ENCODE measurements at places on chromosomes 2 and 18.

DNA sequence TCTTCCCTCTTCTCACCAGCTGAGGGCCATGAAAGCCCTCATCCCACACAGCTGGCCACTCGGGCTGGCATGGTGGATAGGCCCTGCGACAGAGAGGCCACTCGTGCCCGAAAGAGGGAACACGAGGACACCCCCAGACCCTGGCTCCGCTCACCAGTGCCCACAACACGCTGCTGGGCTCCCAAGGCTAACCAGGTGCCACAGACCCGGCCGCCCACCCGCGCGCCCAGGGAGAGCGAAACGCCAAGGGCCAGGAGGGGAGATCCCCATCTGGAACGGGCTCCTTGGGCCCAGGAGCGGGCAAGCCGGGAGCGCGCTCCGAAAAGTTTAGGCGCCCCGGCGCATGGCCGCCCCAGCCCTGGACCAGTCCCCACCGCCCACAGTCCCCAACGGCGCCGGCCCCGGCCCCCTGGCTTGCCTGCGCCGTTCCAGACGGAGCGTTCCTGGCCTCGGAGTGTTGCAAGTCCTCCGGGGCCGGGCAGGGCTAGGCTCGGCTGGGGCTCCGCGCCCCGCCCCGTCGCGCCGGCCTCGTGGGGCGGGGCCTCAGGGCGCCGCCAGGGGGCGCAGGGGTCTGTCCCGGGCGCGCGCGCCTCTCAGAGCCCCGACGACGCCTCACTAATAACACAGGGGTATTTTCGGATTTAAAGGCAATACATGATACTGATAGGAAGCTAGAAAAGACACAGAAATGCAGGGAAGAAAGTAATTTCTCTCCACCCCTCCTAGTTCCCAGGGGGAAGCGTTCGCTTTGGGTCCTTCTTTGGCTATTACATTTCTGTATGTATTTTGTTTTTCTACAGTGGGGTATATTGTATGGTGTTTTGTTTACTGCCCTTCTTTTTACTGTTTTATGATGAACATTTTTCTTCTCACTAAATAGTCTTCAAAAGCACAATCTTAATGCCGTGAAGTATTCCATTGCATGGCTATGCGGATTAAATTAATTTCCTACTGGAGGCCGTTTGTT lies at the start of gene TMBIM1:
Gene TMBIM1, minus strand, starts transcription at position 456 of the 967 bp plus-strand sequence. CDS start 10,362 bp downstream, outside the sequence.
- peak; percentile 67 for DNase-seq

GRCh38 chr2:20604951-20605381 lies 45.9 kb downstream of the HS1BP3 start:
- no peak for DNase-seq

- no peak for DNase-seq
These were observed 121.7 kb downstream of the PXDN start for GRCh38 chr2:1622521-1623200.

DNA sequence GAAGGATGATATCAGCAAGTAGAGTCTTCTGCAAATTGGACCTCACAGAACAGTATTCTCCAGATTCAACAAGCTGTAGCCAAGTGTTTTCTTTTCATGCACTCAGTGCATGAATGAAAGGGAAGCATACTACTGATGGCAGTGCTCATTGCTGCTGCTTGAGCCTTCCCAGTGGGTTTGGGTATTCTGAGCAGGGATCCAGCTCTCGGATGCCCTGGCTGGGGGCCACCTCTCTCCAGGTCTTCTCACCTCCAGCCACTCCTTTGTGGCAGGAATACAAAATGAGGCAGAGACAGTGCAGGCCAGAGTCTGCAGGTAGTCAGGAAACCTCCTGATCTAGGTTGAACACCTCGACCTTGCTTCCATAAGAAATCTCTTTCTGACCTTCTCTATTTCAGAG lies 390.4 kb upstream of the CELF4 start:
- no peak for DNase-seq

DNA sequence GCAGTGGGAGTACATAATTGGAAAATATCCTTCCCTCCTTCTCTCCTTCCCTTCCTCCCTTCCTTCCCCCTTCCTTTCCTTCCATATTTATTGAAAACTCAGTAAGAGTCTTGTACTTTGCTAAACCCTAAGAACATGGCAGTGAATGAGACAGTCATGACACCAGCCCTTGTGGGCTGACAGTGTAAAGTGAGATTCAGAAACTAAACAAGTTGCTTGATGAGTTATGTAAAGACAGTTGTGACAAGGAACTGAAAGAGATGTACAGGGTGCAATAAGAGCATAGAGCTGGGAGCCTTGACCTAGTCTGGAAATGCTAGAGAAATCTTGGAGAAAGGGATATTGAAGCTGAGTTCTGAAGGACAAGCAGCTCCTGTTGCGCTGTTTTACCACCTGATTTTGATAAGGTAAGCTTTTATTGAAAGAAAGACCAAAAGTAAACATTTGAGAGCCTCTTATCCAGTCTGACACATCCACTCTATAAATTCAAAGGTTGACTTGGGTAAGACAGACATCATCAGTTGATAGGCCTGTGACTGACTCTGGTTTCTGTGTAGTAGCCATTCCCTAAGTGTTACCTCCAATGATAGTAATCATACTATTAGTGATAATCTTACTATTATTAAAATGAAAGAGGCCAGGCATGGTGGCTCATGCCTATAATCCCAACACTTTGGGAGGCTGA lies 66.5 kb upstream of the SKOR2 start:
- DNase-seq = no peak

GRCh38 chr18:3059272-3059671 lies 46.3 kb upstream of the LPIN2 start:
- DNase-seq = no peak

DNA sequence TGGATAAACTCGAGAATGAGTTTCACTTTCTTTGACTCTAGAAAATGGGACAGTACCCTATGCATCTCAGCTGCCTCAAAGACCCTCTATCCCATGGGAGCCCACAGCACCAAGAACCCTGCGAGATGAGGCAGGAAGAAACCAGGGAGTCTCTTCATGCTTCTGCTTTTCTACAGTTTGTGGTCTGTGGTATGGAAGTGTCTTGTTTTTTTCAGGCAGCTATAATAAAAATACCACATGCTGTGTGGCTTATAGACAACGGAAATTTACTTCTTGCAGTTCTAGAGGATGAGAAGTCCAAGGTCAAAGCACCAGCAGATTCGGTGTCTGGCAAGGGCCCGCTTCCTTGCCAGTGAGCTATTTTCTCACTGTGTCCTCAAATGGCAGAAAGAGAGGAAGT lies 257.9 kb downstream of the SUCLG1 start:
- no peak for DNase-seq

- no peak for DNase-seq
These were observed 123.1 kb upstream of the HDAC4 start for GRCh38 chr2:239523954-239524330.

DNA sequence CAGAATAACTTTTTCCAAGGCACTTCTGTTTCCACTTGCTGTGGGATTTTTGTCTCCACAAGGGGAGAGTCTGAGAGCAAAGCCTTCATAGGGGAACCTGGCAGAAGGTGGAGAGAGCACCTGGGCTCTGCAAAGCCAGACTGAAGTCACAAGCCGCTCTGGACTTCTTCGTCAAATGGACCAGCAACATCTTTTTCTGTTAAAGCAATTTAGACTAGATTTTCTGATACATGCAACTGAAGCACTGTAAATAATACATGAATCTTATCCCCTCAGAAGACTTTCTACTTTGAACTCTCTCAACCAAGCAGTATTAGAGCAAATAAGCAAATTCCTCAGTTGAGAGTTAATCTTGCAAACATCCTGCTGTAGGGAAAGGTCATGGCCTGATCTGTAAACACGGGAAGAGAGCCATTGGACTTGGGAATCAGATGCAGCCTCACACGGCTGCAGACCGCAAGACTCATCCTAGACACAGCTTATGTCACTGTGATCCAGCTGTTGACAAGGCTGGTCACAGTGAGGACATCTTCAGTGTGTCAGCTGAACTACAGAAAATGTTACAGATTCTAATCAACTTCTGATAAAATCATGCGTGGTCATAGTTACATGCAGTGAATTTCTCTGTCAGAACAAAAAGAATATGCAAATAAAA lies 3.2 kb downstream of the SH3YL1 start:
- no peak for DNase-seq

GRCh38 chr18:23498877-23499276 lies 4.4 kb upstream of the RMC1 start:
- peak; percentile 24 for DNase-seq

DNA sequence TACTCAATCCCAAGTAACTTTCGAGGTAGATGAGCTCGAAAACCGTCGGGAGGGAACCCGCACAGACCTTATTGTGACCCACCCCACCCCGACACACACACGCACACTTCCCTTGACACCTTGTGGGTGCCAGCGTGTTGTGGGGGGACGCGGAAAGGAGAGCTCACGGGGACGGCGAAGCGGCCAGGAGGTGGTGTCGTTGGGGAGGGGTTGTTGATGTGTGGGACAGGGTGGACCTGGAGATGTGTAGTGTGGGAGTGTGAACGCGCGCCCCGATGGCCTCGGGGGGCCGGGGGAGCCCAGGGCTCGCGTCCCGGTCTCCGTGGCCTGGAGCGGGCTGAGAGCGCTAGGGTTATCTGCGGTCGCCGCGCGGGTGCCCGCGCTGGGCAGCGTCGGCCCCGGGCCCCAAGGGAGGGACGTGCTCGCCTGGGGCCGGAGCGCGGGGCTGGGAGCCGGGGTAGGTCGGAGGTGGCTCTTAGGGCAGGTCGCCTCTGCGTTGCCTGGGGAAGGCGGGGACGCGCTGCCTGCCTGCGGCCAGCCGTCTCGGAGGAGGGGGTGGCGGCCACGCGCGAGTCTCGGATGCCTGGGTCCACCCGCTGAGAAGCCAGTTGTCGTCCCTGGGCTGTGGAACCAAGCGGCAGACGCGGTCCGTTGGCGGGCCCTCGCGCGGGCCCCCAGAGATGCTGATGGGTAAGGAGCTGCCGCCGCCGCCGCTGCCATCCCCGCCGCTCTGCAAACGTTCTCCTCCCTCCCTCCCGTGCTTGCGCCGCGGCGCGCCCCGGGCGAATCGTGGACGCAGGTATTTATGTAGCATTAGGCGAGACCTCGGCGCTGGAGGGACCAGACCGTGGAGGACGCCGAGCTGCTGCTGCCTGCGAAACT lies 1.6 kb downstream of the KLHL29 start:
- DNase-seq = no peak

- no peak for DNase-seq
These were observed 169.5 kb downstream of the HRH4 start for GRCh38 chr18:24629921-24630320.
